HL-60 (cell line): ENCODE measurements at places on chromosomes 2 and 18.

DNA sequence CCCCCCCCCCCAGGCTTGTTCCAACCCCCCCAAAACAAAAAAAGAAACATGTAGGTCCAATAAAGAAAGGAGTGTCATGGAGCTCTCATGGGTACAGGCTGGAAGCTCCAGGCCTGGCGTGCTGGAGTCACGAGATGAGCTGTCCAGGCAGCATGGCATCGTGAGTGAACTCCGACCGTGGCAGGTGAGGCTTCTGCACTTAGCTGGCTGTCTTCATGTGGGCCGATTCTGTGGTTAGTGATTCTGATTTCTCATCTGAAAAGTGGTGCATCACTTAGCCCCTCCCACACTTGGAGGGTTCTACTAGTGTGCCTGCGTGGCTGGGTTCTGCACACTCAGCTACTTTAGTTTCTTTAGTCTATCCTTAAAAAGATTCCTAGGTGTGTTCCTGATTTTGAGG, 126.4 kb upstream of the MGAT5 start:
- no peak for DNase-seq

DNA sequence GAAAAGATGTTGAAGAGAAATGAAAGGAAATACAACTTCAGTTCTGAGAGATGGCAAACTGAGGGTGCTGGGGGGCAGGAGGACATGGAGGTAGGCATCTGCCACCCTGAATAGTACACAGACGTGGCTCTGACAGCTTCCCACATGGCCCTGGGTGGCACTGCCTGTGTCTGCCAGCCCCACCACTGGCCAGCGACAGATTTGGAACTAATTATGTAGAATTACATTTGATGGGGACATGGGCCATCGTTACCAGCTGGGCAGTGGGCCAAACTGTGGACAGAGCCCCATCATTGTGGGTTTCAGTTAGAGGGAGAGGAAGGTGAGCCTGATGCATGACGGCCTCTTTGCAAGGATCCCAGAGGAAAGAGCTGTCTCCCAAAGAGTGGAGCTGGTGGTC, 216.0 kb upstream of the HAAO start:
- no peak for DNase-seq

DNA sequence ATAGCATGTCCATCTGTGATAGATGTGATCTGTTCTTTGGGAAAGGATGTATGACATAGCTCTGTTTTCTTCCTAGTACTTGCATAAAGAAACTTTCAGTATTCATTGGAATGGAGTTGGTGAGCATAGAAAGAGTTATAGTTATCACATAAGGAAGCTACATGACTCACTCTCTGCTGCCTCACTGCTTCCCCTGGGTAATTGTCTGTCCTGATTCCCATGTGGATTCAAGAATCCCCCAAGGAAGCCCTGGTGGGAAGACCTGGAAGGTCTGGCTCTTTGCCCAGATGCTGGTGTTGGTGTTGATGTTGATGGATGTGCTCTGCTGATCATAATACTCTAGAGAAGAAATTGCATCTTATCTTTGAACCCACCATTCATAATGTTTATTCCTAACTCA, 60.6 kb downstream of the PTPN4 start:
- no peak for DNase-seq

DNA sequence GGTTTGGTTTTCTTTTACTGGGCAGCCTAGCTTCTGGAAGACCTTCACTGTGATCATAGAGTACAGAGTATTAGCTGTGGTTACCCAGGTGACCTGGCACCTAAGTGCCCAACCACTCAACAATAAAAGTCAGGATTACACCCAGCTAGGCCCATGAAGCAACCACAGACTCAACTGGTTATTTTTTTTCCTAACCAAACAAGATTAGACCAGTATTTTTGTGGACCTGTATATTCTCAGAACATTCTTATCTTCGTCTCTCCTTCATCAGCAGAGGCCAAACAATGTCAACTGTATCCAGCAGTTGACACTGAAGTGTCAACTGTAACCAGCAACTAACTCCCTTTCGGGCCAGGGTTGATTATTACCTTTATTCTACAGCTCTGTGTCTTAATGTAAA, 289.2 kb upstream of the SLC39A10 start:
- DNase-seq = no peak

DNA sequence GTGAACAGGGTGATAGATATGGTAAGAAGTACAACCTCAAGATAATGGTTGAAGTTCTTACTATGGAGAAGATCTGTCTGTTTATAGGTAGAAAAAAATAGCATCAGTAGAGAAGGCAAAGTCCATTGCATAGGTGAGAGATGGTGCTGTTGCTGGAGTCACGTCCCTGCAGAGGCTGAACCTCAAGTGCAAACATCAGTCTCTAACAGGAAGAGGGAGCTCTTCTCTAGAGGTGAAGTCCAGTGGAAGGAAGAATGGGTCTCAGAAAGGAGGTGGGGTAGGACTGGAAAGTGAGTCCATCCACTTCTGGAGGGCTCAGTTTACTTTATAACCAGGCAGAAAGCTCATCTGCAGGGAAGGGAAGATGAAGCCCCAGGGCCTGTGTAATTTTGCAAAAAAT, 337.7 kb downstream of the MEIS1 start:
- no peak for DNase-seq

GRCh38 chr2:216029416-216030129, 16.2 kb upstream of the MREG start:
- no peak for DNase-seq

DNA sequence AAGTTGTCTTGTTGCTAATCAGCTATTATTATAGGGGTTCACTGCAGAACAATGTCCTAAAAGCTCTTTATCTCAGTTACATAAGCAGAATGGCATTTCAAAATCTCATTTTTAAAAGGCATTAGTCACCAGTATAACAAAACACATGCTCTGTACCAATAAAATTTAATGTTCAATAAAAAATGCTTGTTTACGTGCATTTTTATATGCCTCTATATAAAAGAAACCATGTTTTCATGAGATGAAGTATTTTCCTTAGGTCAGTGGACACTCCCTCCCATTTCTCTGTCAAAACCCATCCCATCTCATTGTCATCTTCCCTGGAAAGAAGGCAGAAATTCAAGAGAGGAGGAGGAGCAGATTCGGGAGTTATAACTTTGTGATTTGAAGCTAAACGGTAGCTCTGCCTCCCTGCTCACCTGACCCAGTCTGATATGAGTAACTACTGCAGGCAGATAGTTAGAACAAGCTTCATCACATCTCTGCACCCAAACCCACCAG, 231.9 kb upstream of the SIX2 start:
- no peak for DNase-seq
